Tongue (tissue), 3 donors: ENCODE measurements at places on chromosomes 5 and 9.

- peak; percentile 57 for DNase-seq
Measured at GRCh38 chr9:114206221-114206789, 51.0 kb downstream of the COL27A1 start.

GRCh38 chr5:87195616-87196015 is 72.1 kb upstream of the RASA1 start:
- DNase-seq = no peak

DNA sequence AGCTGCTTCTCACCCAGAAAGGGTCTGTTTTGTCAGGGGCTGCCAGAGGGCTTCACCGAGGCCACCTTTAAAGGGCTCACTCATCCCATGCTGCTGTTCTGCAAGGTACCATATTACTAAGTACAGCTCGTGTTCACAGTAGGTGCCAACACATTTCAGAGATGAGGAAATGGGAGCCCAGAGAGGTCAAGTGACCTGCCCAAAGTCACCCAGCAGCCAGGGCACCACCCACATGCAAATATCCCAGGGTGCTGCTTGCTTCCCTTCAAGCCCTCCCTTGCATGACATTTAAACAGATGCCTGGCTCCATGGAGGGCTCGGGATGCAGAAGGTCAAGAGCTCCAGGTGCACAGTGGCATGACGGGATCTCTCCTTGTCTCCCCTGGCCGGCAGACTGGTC is 123.5 kb upstream of the SARDH start:
- DNase-seq = no peak

DNA sequence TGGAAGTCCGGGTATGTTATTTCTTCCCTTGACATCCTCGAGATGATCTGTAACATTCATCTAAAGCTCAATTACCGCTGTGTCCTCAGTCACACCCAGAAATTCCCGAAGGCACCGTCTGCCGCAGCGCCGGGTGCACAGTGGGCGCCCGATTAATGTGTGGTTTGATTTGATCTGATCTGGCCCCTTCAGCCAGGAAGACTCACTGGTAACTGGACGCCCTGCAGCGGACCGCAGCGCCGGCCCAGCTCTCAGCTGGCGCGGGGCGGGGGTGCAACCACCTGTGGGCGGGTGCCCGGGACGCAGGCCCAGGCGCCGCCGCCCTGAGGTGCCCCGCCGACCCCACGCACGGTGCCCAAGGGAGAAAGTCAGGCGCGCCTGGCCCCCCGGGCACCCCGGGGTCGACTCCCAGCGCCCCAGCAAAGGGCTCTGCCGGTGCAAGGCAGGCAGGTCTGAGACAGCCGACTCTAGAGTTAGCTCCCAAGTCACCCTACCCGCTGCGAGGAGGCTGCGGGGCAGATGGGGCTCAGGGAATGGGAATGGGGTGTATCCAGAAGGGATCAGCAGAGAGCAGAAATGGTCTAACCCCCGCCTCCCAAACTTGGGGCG is 1.7 kb downstream of the EPB41L4B start:
- no peak for DNase-seq

- DNase-seq = peak; percentile 98
Measured at GRCh38 chr5:126594748-126595485, at the start of gene ALDH7A1. ALDH7A1 (minus strand) TSS chr5:126595219; CDS start chr5:126595198, 21 bp downstream.

GRCh38 chr9:24881361-24881760 is 335.7 kb upstream of the IZUMO3 start:
- no peak for DNase-seq

DNA sequence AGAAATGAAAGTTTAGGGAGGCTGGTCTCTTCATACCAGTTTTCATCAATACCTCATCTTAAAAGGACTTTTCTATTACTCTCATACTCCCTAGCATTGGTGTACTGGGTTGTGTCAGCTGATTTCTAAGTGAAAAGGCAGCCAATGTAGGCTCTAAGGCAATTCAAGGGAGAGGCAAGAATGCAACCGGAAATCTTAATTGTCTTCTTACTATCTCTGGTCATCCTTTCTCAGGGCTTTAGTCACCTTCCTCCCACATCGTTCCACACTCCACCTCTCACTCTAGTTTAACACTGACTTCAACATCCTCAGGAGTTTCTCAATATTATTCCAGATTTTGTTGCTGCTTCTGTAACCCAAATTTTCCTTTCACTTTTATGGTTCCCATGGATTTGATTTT is 281.8 kb upstream of the RFX3 start:
- no peak for DNase-seq

- DNase-seq = no peak
Measured at GRCh38 chr9:98532574-98532973, 176.2 kb downstream of the GABBR2 start.

DNA sequence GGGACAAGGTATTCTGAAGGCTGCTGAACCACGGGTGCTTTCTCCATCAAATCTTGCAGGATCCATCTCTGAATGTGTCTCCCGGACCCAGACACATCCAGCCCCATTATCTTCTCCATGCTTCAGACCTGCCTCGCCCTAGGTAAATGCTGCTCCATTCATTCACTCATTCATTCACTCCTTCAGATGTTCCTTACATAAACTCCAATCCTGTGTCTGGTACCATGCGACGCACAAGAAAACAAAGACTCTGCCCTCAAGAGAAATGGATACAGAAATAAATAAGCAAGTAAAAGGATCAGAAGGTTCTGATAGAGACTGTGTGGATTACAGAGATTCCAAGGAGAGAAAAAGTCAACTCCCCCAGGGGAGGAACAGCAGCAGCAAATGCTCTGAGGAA is 7.9 kb upstream of the PSMB7 start:
- no peak for DNase-seq

GRCh38 chr5:54988817-54989216 is 3.4 kb upstream of the ESM1 start:
- DNase-seq = no peak

DNA sequence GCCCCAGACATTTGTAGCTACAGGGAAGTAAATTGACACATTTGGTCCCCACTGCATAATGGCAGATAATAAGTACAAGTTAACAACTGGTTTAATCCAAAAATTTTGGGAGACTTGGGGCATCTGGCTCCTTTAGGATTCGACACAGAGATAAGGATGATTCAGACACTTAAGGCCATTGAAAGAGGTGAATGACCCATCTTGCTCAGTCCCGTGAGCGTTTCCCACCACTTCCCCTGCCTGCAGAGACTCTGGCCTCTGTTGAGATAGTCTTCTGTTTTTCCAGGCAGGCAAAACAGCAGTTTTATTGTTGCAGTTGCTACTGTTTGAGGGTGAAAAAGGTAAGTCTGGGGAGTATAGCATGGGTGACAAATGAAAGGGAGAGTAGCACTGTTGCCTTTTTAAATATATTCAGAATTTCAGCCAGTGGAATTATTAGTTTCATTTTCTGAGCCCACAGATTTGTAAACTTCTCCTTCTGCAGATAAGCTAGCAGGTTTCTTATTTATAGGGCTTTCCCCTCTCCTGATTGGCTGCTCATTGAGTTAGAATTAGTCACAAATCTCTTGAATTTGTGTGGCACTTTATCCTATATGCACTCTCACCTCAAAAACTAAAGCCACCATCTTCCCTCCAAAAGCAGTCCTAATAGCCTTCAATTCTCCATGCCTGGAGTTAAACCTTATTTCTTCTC is 19.3 kb downstream of the ACO1 start:
- DNase-seq = no peak
